ENCODE measurements at places on chromosomes 6 and 20. TPM values are rescaled to one million over a fixed set of nuclear protein-coding genes. Genes with fewer than 3 reads are reported as not detected.

DNA sequence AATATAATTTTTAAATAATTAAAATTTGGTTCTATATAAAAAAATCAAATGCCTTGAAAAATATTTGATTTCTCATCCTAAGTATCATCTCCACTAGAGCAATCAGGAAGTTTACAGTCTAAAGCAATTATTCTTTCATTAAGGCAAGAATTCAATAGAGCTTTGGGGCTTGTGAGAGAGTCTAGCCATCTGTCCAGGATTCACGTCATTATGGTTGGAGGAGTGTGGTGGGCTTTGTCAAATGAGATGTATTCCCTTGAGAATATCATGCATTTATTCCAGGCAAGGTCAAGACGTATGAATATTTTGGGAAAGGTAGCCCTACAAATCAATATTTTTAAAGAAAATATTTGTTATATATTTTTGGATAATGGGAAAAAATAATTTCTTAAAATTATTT is 132.4 kb downstream of the ELOVL4 start:
- DNase-seq: no peak

Gene DEFB124
- not detected for total RNA-seq

DNA sequence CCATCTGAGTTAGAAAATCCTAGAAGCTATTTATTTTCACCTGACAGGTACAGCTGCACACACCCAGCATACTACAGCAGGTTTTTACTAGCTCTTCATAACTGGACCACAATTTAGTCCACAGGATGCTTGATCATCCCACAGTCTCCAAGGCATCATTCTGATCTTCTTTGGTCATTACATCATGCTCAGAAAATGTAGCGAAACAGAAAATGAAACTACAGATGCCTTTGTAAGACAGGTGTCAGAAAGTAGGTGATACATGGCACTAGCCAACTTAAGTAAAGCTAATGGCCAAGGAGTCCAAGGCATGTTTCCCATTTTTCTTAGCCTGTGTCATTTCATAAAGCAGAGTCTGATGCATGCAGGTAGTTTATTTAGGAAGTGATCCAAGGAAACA is 102.3 kb downstream of the HTR1B start:
- DNase-seq: no peak

Gene MUC21
- not detected for total RNA-seq

DNA sequence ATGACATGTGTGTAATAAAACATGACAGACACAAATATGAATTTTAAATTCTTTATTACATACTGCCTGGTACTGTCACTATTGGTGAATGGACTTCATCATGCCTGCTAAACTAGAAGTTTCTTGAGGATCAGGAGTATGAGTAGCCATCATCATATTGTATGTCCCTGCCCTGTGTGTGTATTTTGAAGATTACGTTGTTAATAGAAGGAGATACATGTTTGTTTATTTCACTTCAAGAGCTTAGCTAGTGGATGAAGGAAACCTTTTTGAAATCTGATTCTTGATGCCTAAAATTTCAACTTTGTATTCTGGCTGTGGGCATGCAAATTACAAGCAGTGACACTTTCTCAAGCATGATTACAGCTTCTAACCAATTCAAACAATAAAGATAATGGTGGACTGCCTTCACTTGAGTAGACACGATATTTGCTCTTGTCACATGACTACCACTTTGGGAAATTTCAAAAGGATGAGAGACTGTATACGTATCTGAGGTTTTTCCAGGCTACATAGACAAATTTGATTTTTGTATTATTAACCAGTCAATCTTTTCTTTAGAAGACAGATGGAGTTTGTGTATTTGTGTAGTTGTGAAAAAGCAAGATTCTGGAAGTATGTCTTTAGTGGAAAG is 3.5 kb downstream of the TBPL1 start:
- DNase-seq: no peak

Gene XKR7
- total RNA-seq: not detected

GRCh38 chr20:25248786-25249172 is 894 bp downstream of the PYGB start:
- DNase-seq: no peak

Gene CALHM6
- total RNA-seq: 1.0 TPM

Gene DEFB116
- total RNA-seq: not detected

Measured in dermis microvascular lymphatic vessel endothelial cell (primary cell).